ENCODE measurements at places on chromosomes 5 and 9.

DNA sequence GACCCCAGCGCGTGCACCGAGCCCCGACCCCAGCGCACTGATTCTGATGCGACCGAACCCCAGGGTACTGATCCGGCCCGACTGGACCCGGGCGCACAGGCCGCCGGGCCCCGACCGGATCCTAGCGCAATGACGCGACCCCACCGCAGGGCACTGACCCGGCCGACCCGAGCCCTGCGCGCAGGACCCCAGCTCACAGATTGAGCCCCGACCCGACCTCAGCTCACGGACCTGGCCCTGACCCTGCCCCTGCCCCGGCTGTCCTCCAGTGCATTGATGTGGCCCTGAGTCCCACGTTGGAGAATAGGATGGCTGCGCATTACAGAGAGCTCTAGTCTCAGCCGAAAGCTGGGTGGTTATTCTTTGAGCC, 438 bp downstream of the TRIP13 start:
- no peak for DNase-seq

GRCh38 chr5:117135851-117136250, 561.2 kb upstream of the SEMA6A start:
- DNase-seq: no peak

GRCh38 chr5:14741801-14742440, 77.4 kb downstream of the OTULIN start:
- DNase-seq: no peak

DNA sequence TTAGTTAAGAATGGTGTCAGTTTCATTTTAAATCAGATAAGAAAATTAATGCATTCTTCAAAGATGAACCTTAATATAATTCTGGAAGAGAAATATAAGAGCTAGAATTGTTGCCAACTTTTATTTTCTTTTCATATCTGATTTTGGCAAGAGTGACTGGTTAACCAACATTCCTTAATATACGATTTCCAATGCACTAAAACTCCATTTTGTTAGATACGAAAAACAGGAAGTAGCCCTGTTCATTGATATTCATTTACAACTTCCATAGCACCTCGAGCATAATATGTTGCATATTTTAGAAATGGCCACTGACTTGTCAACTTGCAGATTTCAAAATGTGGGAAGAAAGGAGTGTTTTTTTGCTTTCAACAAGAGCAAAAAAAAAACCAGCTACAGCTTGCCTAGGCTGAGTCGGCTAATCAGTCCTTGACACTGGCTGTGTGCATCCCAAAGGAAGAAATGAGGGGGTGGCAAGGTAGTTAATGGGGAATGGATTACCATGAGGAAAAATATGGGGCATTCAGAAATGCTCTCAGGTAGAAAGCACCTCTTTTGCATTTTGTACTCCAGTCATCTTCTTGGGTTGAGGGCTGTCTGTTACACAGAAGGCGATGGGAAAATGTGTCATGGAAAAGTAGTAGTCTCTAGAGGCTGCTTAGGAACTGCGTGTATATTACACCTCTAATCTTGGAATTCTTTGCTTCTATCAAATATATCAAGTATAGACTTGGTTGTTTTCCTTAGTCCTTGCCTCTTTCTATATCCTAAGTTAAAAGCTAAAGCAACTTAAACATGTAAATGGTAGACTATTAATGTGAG, 3.9 kb downstream of the MAP3K1 start:
- DNase-seq: no peak

DNA sequence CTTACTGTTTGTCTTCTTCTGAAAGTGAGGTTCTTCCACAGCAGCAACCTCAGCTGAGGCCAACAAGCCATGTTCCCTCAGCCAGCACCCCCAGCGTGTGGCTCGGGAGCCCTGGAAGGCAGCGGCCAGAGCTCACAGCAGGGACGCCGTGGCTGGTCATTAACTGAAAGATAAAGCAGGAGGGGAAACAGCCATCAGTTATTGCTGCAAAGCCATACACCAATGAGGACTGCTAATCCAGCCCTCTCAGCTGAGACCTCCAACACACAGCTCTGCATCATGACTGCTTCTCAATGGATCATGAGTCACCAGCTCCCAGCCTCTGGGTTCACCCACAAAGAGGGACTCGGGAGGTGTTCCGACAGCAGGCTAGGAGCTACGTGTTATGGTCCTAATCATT, 24.3 kb downstream of the ABCA1 start:
- DNase-seq: no peak

DNA sequence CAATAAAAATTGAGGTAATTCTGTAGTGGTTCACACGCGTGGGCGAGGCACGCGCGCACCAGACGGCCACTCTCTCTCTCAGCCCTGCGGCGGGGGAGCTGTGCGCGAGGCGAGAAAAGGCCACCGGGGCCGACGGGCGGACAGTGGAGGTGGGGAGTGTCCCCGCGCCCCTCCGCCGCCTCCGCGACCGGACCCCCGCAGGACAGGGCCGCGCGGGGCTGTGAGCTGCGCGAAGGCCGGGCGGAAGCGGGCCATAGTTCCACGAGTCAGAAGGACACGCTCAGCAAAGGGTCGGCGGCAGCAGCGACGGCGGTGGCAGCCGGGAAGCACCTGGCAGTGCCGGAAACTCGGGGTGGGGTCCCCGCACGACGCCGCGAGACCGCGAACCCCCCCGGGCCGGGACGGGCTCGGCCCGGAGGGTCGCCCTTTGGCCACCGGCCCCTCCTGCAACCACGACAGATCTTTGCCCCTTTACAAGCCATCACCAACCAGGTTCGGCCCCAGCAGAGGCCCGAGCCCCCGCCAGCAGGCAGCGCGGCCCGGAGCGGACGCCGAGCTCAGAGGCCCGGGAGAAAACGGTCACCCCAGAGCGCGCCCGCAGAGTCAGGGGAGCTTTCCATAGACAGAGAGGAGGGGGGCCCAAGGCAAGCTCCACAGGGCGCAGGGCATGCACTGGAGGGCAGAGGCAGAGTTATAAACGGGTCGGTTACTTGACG, 60.9 kb downstream of the ZNF354C start:
- DNase-seq: no peak

DNA sequence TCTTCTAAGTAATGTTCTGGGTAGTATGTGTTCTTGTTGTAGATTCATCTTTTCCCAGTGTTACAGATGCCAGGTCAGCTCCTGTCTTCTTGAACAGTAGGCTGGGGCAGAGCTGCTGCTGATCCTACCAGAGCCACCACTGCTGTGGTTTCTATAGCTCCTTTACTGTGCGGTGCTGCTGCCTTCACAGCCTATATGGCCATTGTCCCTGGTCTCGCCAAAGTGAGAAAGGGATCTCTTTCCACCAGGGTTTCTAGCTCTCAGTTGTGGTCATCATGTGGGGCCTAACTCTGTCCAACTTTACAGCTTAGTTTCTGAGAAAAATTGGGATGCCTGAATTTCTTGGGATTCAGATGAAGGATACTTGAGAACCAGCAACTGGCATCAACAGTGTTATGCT, 70.9 kb upstream of the CER1 start:
- no peak for DNase-seq

GRCh38 chr9:95157481-95158151, 159.9 kb downstream of the FANCC start:
- no peak for DNase-seq

GRCh38 chr9:96115836-96116235, 186.1 kb downstream of the HSD17B3 start:
- no peak for DNase-seq

- DNase-seq: no peak
These were observed 65.5 kb downstream of the NREP start for GRCh38 chr5:111691508-111691907.

DNA sequence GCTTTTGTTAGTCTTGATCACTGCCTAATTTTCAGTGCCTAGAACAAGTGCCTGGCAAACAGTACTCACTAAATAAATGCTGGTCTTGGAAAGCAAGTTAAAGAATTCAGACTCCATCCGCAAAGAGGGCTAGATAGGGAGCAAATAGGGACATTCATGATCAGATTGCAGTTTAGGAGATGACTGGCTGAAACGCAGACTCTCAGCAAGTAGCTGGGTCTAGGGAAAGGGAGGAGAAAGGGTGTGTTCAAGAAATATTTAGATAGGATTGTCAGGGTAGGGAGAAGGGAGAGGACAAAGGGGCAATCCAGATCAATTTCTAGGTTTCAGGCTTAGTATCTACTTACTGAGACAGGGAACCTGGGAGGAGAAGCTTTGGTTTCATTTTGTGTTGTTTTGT, 108.4 kb downstream of the ESM1 start:
- DNase-seq: no peak

DNA sequence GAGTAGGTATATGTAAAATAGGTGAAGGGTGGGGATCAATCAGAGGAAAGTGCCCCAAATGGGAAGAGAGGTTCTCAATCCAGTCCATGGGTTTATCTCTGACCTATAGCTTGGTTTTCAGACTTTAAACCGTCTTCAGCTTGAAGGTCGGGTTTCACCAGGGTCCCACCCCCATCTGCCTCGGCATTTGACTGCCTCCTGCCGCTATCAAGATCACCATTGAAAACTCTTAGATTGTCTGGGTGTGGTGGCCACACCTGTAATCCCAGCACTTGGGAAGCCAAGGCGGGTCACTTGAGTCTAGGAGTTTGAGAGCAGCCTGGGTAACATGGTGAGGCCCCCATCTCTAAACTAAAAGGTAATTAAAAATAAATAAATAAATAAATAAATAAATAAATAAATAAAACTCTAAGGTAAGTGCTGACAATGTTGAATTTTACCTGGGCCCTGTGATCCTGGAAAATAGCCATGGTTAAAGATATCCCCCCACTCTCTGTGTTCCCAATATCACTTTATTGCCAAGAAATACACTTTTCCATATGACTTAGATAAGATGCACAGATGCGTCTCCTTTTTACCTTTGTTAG, 48.8 kb downstream of the TARS1 start:
- no peak for DNase-seq

GRCh38 chr9:7408845-7409244, 390.7 kb downstream of the DMAC1 start:
- DNase-seq: no peak

DNA sequence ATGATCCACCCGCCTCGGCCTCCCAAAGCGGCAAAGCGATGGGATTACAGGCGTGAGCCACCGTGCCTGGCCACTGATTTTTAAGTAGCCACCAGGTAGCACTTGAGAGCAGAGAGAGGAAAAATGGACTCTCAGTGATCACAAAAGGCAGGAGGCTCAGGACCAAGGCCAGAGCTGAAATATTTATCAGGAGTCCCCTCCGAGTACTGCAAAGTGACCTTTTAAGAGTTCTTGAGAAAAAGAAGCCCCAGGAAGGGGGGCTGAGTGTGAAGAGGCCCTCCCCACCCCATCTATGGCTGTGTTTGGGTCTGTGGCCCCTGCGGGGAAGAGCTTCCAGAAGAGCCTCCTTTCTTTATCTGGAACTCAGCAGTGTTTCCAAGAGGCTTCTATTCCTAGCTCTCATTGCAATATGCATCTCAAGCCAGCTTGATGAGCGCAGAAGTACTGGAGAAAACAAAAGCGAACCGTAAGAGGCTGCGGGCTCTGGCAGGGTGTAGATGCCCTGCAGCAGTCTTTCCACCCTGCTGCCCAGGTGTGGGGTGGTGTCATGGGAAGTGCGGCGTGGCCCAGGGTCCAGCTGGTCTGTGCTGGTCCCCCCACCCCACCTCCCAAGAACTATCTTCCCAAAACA, 75.5 kb upstream of the CDK20 start:
- no peak for DNase-seq

- DNase-seq: no peak
These were observed 59.7 kb downstream of the CARTPT start for GRCh38 chr5:71778678-71779276.

GRCh38 chr5:114185274-114185673, 176.6 kb upstream of the KCNN2 start:
- no peak for DNase-seq

DNA sequence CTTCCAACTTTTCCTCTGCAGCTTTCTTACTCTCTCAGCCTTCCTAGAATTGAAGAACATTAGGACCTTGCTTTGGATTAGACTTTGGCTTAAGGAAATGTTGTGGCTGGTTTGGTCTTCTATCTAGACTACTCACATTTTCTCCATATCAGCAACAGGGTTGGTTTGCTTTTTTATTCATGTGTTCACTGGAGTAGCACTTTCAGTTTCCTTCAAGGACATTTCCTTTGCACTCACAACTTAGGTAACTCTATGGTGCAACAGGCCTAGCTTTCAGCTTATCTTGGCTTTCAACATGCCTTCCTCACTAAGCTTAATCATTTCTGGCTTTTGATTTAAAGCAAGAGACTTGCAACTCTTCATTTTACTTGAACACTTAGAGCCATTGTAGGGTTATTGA, 153.1 kb downstream of the CCDC192 start:
- no peak for DNase-seq

DNA sequence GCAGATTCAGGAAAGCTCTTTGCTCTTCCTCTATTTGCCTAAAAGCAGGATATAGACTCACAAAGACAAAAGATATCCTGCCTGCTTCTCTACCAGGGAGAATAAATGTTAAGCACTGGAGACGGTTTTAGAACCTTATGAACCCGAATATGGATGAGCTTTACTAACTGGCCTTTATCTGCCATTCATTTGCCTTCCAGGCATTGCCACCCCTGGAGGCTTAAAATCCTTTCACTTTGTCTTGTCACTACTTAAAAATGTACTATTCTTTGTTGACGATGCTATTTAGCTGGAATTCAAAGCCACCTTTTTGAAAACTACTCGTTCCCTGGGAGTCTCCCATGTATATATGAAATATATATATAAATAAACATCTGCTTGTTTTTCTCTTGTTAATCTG, 23.2 kb upstream of the LVRN start:
- no peak for DNase-seq

- DNase-seq: no peak
These were observed 32.1 kb downstream of the KCTD16 start for GRCh38 chr5:144202726-144203125.

- no peak for DNase-seq
These were observed 65.3 kb downstream of the CFAP95 start for GRCh38 chr9:69885931-69886330.

DNA sequence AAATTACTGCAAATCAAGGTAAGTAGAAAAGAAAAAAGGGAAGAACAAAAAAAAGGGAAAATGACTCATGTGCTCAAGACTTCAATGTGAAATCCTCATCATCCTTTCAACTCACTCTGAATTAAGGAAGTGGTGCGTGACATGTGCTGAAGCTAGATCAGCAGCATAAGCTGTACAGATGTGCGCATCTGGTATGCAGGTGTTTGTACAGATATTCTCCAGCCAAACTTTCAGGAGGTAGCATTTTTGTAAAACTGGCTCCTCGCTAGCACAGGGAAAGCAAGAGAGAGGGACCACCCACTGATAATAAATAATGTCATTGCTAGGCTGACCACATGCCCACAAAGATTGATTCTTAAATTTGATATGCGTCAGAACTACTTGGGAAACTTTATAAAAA, 253.9 kb upstream of the RGMB start:
- no peak for DNase-seq

DNA sequence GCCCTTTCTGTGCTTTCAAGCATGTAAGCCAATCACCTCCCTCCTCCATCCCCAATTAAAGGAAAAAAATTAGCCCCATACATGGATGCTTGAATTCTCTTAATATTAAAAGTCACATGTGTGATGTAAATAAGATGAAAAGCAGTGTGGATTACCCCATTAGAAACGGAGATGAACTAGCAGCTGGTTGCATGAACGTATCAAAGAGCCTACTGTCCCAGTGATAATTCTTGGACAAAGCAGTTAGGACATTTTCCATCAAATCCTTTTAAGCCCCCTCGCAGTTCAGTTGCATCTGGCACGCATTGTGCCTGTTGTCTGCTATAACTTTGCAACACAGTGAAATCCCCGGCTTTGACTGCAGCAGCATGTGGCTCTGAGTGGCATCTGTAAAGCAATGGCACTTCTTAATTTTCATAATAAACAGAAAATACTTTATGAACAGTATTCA, 285.6 kb downstream of the FBXL7 start:
- no peak for DNase-seq

GRCh38 chr9:71355884-71356283, 234.5 kb upstream of the TRPM3 start:
- DNase-seq: no peak
